ENCODE measurements at places on chromosomes 5 and 9. TPM values are rescaled to one million over a fixed set of nuclear protein-coding genes. Genes with fewer than 3 reads are reported as not detected.

Gene MAST4
- total RNA-seq = 10.2 TPM

Gene ARID3C
- total RNA-seq = not detected

Gene CCDC152
- total RNA-seq = 0.55 TPM

Gene SPATA31E1
- not detected for total RNA-seq

Gene SLC34A3
- total RNA-seq = not detected
